ENCODE measurements at places on chromosomes 16 and 17. TPM values are rescaled to one million over a fixed set of nuclear protein-coding genes. Genes with fewer than 3 reads are reported as not detected.

GRCh38 chr17:46818929-46819859, 702 bp upstream of the WNT3 start:
- peaks cover 38% of the 10 kb centered on the region for H3K27me3 ChIP-seq
- no peak overlapping the region for H3K27ac ChIP-seq
- H3K4me3 ChIP-seq, result no peak overlapping the region
- H3K36me3 ChIP-seq, result no peaks in the 10 kb centered on the region
- no peak for DNase-seq
- peaks cover 4% of the 10 kb centered on the region for H3K4me1 ChIP-seq

GRCh38 chr16:54443352-54443751, 156.8 kb upstream of the IRX3 start:
- H3K4me3 ChIP-seq, result no peak overlapping the region
- H3K4me1 ChIP-seq, result no peaks in the 10 kb centered on the region
- no peaks in the 10 kb centered on the region for H3K36me3 ChIP-seq
- no peaks in the 10 kb centered on the region for H3K27me3 ChIP-seq
- no peak overlapping the region for H3K27ac ChIP-seq

The SLC25A19 gene
- 2.1 TPM for total RNA-seq

The CCL4L2 gene
- total RNA-seq, result not detected

DNA sequence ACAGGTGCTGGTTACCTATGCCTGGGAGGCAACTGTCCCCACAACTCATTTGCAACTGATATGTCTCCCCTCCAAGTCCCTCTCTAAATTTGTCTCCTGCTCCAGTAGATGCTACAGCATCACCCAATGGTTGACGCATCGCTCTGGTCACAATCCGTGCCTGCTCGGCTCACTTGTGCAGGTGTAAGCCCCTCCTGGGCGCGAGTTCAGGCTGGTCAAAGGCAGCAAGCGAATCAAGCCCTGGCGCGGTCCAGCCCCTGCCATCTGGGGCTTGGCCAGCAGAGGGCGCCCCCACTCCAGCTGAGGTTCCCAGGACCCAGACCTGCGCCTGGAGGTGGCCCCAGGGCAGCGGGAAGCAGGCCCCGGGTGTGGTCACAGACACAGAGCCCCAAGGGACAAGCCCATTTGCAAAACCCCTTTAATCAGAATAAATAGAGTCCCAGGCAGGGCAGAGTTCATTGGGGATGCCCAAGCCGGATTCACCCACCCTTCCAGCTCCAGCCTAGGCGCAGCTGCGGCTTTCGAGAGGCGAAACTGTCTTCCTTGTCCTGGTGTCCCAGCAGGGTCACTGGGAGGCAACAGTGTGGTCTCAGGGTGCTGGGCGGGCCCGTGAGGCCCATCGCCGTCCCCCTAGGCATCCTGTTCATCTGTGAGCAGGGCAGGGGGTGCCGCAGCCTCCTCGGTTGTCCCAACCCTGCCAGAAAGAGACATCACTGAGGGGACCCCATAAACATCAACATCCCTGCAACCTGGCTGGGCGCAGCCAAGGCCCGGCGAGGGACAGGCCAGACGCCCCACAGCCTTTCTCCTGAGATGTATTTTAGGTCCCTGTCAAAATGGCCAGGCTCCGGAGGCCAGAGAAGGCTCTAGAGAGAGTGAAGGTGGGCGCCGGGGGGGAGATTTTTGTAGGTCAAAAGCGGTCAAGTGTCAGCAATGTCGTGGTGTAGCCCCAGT, 15.8 kb downstream of the TMC6 start:
- no peak overlapping the region for H3K4me3 ChIP-seq
- H3K27me3 ChIP-seq, result no peaks in the 10 kb centered on the region
- no peaks in the 10 kb centered on the region for H3K36me3 ChIP-seq
- H3K4me1 ChIP-seq, result peaks cover 25% of the 10 kb centered on the region
- no peak overlapping the region for H3K27ac ChIP-seq

DNA sequence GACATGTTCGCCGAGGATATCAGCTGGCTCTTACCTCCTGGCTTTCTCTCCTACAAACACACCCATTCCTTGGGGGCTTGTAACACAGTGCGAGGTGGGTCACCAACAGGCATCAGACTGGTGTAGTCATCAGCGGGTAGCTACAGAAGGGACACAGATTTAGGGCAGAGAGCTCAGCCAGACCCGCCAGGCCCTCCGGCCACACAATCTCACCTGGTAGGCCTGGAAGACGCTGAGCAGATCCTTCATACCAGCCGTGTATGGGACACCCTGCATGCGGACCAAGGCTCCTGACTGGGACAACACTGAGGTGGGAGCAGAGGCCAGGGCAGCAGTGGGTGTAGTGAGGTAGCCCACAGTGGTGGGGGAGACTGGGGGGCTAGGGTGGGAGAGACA, 5.8 kb downstream of the ESRP2 start:
- H3K27me3 ChIP-seq, result no peaks in the 10 kb centered on the region
- H3K4me3 ChIP-seq, result no peak overlapping the region
- peaks cover 27% of the 10 kb centered on the region for H3K36me3 ChIP-seq
- H3K27ac ChIP-seq, result no peak overlapping the region
- H3K4me1 ChIP-seq, result peaks cover 21% of the 10 kb centered on the region
